Bronchial epithelial cell (primary cell): ENCODE measurements at places on chromosomes 12 and 14.
A peak's percentile ranks its signal among the peaks of the same experiment; 100 is the strongest.

DNA sequence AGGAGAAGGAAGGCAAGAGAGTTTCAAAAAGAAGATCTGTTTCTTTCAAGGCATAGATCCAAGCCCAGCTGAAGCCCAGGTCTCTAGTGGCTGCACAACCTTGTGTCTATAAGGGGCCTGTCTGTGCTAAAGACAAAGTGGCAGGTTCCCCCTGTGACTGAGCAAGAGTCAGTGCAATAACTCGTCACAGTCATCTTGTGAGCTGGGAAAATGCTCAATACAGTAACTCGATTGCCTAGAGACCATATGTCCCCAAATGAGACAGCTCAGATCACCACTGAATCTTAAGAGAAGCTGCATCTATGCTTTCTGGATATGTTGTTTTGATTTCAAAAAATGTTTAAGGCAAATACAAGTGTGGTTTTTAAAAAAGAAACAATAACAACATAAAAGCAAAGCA is 24.2 kb downstream of the ST8SIA1 start:
- no peak for DNase-seq

DNA sequence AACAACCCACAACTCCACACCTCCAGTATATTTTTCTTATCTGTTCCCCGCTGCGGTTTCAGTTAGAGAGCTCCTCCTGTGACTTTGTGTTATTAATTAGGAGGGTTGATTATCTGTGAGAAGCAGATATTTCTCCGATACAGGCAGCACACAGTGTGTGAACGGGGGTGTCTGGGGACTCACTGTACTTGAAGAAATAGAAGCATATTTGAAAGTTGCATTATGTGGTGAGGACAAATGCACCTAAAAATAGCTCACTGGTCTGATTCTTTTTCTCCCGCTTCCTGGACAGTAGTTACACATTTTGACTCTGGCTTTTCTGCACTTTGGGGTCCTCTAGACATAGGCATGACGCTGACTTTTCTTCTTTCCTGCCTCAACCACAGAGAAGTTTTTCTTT is 277.7 kb downstream of the VRK1 start:
- no peak for DNase-seq

DNA sequence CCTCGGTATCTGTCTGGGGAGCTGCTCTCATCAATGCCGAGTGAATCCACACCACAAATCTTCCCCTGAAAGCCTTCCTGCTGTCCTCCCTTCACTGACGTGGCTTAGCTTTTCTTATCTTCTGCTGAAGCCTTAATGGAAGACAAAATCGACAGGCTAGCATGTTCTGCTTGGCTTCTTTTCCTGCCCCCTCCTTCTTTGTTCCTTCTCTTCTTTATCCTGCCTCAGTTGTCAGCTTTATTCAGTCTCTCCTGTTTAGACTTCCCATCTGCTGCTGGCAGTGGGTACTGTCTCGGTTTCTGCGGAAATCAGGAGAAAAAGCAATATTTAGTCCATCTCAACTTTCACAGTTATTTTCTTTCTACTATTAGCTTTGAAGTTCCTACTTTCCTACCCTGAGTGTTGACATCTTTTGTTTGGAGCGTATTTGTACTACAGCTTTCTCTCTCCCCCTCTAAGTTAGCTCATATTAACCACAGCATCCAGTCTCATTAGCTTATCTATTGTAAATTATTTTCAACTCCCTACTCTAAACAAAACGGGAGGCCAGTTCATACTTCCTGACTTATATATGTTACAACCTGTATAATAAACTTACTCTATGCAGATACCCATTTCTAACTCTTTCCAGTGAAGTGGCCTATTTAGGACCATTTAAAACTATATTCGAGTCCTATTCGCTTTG is 226.0 kb downstream of the DACT1 start:
- DNase-seq: no peak

- peak; percentile 93 for DNase-seq
Measured at GRCh38 chr14:22370084-22370847, 218.8 kb downstream of the DAD1 start.

GRCh38 chr14:95808371-95808770 is 68.3 kb upstream of the TUNAR start:
- DNase-seq: no peak
